ENCODE measurements at places on chromosomes 12 and 14. TPM values are rescaled to one million over a fixed set of nuclear protein-coding genes. Genes with fewer than 3 reads are reported as not detected.
A peak's percentile ranks its signal among the peaks of the same experiment; 100 is the strongest.

GRCh38 chr14:20982646-20983369 is 7.0 kb upstream of the METTL17 start:
- no peak for DNase-seq

DNA sequence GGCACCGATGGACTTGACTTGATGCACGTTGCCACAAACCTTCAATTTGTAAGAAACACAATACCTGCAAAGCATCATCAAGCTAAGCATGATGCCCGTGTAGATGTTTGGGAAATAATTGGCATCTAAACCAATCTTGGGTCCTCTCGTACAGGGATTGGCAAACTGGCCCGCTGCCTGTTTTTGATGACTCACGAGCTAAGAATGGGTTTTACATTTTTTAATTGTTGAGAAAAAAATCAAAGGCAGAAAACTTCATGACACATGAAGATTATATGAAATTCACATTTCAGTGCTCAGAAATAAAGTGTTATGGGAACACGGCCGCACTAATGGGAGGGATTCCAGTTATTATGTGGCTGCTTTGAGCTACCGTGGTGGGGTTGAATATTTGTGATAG is 10.9 kb downstream of the MTA1 start:
- DNase-seq = peak; percentile 61

- no peak for DNase-seq
Observed at GRCh38 chr12:67370979-67371378, 101.8 kb downstream of the CAND1 start.

DNA sequence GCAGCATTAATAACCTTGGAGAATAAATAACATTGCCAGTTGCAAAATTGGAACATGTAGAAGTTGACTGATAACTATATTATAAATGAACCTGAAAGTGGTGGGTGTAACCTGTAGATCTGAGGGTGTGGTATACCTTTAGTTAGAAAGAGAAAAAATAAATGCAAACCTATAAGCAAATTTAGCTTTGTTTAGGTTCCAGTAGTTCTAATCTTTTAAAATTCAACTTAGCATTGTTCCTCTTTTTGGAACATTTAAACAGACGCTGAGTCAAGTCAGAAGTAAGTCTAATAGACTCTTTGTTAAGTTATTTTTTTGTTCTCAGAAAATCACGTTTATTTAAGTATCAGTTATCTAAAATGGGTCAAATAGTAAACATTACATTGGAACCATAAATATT is 120.0 kb downstream of the DNAI7 start:
- no peak for DNase-seq

Gene SLC38A4
- 0.68 TPM for total RNA-seq

Gene PA2G4
- total RNA-seq = 184 TPM

Gene NRL
- 1.5 TPM for total RNA-seq

Gene MEG3
- total RNA-seq = not detected

Data from RPMI7951 (cell line).